Activated CD4-positive, alpha-beta T cell treated with anti-CD3 and anti-CD28 coated beads, Interleukin-2, amount 50 U/mL, for 24 hours (primary cell): ENCODE measurements at places on chromosomes 1 and 21.
A peak's percentile ranks its signal among the peaks of the same experiment; 100 is the strongest.

DNA sequence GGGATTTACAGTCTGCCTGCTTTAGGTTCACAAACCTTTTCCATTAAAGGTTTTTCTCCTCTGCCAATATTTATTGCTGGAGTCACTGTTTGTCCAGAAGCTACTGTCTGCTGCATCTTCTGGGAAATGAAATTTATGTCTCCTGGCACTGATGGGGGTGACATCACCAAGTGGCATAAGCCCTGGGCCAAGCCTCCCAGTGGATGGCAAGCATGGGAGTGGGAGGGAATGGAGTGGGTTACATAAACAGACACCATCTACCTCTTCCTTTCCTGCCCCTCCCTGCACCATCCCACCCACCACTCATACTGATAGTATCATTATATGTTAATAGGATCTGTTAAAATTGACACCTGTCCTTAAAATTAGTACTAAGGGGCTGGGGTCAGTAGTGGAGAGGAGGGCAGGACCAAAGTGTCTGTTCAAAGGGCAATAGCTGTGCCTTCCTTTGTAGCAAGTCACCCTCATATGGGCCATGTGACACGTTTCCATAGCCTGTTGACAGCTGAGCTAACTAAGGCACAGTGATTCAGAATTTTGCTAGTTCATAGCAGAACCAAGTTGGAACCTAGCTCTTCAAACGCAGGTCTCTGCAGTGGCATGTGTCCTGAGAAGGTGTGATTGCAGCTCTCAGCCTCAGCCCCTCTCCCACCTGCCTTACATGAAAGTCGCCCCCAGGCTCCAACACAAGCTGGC lies 71.0 kb downstream of the MAB21L3 start:
- no peak for DNase-seq

DNA sequence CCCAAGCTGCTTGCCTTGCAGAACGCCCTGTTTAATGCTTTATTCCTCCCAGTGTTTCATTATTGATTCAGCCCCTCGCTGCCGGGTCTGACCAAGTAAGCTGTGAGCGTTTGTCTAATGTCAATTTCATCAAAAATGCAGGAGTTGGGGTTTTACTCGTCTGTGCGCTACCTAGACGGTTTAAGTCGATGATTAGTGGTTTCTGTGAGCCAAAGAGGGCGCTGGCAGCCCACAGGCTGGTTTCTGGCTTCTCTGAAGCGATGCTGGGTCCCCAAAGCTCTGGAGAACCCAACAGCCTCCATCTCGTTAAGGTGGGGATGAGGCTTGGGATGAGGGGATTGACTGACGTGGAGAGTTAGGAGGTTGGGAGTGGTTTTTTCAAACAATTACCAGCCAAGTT lies 102.9 kb downstream of the SYF2 start:
- DNase-seq, result no peak

GRCh38 chr1:150753416-150753815 lies 12.2 kb downstream of the CTSS start:
- DNase-seq, result no peak

DNA sequence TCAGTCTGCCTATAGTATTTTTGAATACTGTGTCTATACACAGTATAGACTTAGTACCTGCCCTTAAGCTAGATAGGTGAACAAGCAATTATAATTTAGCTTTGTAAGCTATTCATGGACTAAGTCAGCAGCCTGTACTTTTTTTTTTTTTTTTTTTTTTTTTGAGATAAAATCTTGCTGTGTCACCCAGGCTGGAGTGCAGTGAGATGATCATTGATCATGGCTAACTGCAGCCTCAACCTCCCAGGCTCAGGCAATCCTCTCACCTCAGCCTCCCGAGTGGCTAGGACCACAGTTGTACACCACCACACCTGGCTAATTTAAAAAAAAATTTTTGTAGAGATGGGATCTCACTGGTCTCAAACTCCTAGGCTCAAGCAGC lies 17.3 kb downstream of the ITSN1 start:
- no peak for DNase-seq

DNA sequence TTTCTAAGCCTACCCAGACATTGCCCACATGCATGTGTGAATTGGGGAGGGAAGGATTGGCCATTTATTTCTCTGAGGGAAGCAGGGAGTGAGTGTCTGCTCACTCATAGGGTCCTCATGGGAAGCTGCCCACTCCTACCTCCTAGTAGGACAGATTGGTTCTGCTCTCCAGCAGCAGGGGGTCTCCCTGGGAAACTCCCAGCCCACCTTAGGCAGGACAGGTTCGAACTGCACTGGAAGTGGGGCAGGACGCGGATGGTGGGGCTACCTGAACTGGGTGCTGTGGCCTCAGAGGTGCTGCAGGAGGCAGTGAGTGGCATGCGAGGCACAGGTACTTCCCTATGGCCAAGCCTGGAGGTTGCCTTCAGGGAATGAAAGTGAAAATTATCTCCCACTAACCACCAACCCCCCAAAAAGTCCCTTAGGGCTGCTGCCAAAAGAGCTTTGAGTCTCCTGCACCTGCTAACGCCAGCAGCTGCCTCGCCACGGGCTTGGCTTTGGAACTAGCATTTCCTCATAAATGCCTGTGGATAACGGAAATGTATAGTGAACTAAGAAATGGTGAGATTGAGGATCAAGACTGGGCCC lies 157.0 kb upstream of the COA6 start:
- no peak for DNase-seq

DNA sequence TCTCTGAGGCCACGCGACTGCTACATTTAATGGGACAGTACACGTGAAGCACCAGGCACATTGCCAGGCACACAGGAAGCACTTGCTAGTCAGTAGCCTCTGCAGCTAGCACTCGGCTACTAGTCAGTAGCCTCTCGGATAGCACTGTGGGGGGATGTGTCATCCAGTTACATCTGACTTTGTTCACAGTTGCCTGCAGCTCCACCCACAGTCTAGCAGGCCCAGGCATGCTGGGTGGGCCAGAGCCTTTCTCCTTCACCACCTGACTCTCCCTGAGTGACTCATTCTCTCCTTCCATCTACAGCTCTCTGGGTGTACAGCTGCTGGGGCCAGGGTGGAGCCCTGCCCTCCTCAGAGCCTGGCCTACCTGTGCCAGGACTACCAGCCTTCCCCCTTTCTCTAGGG lies 51.5 kb downstream of the PTPRF start:
- peak; percentile 26 for DNase-seq

DNA sequence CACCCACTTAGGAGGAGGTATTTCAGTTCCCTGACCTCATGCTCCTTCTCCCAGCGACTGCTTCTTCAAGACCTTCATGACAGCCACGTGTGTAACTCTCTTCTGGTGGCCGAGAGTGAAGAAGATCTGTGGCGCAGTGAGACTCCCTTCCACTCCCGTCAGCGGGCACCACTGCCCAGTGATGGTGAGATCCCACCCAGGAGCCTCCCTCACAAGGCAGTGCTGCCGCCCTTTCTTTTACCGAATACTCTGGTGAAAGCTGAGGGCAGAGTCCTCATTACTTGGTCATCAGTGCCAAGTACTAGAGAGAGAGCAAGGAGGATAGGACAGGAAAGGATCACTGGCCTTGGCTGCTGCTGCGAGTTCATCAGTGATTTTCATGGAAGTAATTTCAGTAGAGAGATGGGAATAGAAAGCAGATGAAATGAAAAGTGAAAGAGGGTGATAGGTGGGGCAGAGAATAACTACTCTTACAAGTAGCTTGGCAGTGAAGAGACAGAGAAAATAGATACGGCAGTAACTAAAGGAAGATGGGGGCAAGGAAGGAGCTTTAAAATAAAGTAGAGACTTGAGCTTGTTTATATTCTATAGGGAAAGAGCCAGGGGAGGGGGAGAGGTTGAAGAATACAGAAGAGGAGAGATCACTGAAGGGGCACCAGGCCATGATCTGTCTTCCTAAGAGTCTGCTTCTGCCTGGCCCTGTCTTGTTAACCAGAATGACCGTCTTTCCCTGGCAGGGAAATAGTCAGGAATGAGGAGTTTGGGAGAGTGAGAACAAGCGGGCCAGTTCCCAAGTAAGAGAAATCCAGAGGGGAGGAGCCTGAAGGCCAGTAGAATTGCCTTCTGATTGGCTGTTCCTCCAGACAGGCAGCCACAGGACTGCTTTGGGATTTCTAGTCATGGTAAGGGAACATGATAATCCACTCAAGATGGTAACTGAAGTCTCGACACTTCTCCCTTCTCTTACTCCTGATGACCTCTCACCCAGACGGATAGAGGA lies 18.3 kb downstream of the HYI start:
- DNase-seq, result no peak

DNA sequence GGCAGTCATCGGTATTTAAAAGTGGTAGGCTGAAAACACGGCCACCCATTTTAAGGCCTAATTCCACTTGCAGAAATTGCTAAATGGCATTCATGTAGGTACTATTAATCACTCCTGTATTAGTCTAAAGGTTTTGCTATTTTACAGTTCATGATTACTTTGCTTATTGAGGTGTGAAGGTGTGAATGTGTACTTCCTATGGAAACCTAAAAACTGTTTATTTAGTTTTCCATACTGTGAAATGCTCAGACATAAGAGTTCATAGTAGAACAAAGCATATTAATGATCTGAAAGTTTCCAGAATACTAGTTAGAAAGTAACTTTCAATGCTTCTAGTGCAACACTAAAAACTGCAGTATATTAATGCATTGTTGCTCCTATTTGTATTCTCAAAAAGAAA lies 69.8 kb downstream of the ITGB3BP start:
- no peak for DNase-seq

- DNase-seq, result no peak
Observed at GRCh38 chr1:91637539-91637994, 136.9 kb downstream of the CDC7 start.

DNA sequence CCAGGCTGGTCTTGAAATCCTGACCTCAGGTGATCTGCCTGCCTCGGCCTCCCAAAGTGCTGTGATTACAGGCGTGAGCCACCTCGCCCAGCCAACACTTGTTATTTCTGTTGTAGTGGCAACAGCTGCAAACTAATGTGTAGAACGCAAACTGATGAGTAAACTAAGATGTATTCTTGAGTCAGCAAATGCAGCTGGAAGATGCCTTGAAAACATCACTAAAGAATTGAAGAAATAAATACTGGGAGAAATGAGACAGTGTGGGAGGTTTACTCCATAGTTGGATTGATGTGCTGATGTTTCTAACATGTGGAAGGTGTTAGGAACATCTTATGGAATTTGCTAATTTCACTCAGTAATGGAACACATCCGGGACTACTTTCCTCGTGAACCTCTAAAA lies 61.3 kb upstream of the KCNE2 start:
- DNase-seq, result no peak

DNA sequence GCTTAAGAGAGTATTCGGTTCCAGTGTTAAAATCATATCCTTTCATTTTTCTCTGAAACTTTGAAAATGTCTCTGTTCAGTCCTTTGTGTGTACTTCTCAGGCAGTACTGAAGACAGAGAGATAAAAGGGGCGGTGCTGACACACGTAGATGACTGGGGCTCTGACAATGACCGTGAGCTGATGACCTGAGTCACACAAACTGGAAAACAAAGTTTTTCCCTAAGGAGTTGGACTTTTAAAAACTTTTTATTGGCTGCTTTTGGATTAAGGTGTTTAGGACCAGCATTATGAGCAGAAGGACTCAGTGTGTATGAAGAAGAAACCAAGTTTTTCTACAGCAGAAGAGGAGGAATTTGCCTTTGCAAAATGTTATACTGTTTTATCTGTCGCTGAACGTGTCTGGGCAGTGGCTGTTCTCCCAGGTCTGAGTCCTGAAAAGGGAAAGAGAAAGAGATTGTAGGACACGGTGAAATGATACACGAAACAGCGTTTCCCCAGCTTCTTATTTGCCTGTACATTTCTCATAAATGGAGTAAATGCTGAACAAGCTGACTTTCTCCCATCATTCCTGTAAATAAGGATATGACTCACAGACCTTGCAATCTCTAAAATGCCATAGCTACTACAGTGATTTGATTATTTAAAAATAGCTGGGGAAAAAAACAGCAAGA lies 51.5 kb downstream of the MAP3K7CL start:
- DNase-seq, result no peak

- DNase-seq, result peak; percentile 37
Observed at GRCh38 chr1:98794196-98794886, 132.8 kb downstream of the SNX7 start.

GRCh38 chr1:228339766-228340685 lies 66.6 kb downstream of the TRIM11 start:
- DNase-seq, result no peak

- DNase-seq, result no peak
Observed at GRCh38 chr1:12113433-12114339, 50.6 kb downstream of the TNFRSF8 start.

DNA sequence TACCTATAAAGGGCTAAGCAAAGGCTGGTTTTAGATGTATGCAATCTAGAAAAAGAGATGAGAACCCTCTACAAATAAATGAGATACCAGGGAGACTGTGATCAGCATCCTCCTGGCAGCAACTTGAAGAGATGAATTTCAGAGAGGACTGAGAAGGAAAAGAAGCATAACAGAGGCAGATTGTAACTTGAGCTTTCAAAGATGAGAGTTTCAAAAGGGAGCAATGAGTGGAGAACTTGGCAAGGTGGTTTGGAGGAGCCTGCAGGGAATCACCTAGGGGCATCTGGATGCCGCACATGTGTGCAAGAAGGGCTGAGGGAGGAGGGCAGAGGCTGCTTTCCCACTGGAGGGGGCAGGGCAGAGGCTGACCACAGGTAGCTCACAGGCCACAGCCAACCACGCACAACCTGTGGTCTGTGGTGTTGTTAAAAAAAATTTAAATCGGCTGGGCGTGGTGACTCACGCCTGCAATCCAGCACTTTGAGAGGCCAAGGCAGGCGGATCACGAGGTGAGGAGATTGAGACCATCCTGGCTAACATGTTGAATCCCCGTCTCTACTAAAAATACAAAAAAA lies 50.2 kb downstream of the PCNX2 start:
- no peak for DNase-seq

GRCh38 chr1:58211869-58212268 lies 334.7 kb downstream of the OMA1 start:
- DNase-seq, result no peak

DNA sequence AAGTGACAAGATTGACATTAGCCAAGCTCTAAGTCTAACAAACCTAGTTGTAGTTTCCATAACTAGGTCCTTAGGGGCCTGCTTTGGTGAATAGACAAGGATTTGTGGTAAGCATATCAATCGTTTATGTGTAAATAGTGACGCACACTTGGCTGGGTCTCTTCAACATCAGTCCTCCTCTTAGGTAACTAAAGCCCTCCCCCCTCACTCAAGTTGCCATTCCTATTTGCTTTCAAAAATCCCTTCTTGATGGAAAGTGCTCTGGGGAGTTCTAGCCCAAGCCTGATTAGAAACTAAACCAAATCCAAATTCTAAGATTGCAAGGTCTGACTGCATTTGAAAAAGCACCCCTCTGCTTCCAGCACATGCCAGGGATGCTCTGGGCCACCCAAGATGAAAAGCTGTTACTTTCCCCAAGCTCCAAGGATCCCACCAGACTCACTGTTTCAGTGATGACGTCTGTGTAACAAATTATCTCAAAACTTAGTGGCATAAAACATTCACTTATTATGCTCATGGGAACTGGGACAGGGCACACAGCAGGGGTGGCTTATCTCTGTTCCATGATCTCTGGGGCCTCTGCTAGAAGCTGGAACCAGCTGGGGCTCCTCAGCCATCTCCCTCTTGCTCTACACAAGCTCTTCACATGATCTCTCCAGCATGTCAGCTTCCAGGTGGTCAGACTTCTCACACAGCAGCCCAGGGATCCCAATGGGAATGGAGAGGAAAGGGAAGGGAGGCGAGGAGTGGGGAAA lies 74.1 kb downstream of the RRAGC start:
- no peak for DNase-seq

GRCh38 chr1:40058453-40059337 lies 18.2 kb downstream of the CAP1 start:
- DNase-seq, result no peak
